ENCODE measurements at places on chromosomes 11 and 22.

DNA sequence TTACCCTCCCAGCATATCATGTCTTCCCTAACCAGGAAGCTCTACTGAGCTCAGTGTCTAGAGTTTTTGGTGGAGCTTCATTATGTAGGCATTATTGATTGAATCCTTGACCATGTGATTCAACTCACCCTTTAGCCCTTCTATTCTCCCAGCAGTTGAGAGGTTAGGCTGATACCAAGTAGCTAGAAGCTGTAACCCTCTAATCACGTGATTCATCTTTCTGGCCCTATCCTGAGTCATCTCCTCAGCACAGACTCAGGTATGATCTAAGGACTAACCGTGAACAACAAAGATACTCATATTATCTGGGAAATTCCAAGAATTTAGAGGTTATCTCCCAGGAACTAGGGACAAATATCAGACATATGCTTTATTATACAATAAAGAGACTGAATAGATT is 625.5 kb downstream of the JRKL start:
- no peak for DNase-seq

GRCh38 chr11:47987310-47987709 is 7.0 kb downstream of the PTPRJ start:
- no peak for DNase-seq

DNA sequence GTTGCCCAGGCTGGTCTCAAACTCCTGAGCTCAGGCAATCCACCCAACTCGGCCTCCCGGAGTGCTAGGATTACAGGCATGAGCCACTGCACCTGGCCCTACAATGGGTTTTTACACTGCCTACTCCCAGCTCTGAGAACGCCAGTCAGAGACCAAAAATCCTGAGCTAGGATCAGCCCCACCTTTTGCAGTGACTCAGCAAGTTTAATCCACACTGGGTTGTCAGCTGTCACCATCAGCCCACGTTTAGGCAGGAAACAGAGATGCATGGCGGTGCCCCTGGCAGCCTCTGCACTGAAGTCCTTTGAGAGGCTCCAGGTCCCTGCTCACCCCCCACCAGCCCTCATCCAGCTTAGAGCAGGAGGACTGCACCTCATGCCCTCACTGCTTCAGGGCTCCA is 117.6 kb downstream of the ARHGAP8 start:
- no peak for DNase-seq

DNA sequence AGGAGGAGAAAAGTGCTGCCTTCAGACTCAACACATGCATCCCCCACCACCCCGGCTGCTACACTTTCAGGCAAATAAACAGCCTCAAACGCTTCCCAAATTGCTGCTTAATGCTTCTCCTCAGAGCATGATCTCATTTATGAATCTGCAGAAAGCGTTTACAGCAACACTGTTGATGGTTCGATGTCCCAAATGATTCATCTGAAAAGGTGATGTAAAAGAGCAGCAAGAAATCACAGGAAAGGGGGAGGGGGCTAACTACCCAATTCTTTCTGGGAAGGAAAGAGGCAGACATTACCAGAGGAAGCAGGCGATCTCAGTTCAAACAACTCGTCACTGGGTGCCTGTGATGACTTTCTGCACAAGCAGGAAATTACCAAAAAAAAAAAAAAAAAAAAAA is 119.6 kb downstream of the TENM4 start:
- DNase-seq = no peak

GRCh38 chr11:9357041-9357440 is 27.4 kb upstream of the IPO7 start:
- DNase-seq = no peak

- DNase-seq = no peak
Observed at GRCh38 chr11:2911785-2912391, 17.3 kb downstream of the PHLDA2 start.

GRCh38 chr11:6979365-6979764 is 40.8 kb downstream of the ZNF214 start:
- no peak for DNase-seq

DNA sequence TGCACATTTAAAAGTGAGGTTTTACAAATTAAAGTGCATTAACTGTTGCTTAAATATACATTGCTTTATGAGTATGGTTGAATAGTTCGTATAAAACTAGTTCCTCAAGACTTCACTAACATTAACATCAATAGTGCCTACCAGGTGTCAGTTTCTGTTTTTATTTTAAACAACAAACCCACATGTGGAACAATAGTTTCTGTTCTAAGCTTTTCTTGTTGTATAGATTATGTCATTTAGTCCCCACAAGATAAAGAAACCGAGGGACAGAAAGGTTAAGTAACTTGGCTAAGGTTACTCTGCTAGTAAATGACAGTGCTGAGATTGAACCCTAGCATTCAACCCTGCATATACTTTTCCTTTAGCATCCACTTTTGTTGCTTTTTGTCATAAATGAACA is 41.4 kb upstream of the ST14 start:
- no peak for DNase-seq

- no peak for DNase-seq
Observed at GRCh38 chr11:15565880-15566279, 451.2 kb downstream of the INSC start.
